ENCODE measurements at places on chromosomes 5 and 9.
A peak's percentile ranks its signal among the peaks of the same experiment; 100 is the strongest.

- no peak for DNase-seq
Measured at GRCh38 chr9:78900500-78900899, 603.6 kb downstream of the PSAT1 start.

GRCh38 chr9:88749420-88749819 lies 214.4 kb downstream of the NXNL2 start:
- no peak for DNase-seq

GRCh38 chr5:29051509-29051908 lies 2013.1 kb upstream of the CDH9 start:
- no peak for DNase-seq

DNA sequence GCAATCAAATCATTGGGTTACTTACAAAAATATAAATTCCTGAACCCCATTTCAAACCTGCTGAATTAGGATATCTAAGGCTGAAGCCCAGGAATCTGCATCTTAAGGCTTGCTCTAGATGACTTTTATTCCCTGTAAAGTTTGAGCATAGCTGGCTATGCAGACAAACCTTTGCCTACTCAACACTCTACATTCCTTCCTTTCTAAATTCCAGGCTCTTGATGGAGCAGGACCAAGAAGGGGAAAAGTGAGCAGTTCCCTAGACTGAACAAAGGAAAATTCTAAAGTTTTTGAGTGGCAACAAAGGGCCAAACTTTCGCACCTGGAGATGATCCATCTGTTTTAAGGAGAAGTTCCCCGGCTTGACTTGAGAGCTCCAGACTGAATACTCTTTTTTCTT lies 9.8 kb upstream of the ADRA1B start:
- no peak for DNase-seq

GRCh38 chr5:127909821-127910220 lies 173.7 kb upstream of the SLC12A2 start:
- DNase-seq = no peak

DNA sequence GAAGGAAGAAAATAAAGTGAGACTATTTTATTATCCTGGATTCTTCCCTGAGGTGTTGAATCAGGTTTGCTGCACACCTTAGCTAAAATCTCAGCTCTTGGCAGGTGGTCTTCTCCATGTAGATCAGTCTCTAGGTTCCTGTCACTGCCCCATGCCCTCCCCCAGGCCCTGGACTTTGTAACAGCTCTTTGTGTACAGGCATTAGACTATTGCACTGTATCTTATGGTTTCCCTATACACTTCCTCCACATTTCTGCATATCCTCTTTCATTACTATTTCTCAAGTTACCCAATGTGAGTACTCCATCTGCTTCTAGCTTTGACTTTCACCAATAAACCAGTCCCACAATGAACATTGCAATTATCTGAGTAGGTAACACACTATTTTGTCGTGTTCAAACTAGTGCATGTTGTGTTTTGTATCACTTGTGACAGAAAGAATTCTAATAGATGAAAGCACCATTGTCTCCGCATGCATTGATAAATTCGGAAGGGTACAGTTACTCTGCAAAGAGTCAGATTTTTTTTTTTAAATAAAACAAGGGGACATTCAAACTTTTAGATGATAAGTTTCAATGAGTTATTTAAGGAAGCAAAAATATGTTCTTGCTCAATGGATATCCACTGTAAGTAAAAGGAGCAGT lies 1348.7 kb upstream of the C9orf72 start:
- no peak for DNase-seq

DNA sequence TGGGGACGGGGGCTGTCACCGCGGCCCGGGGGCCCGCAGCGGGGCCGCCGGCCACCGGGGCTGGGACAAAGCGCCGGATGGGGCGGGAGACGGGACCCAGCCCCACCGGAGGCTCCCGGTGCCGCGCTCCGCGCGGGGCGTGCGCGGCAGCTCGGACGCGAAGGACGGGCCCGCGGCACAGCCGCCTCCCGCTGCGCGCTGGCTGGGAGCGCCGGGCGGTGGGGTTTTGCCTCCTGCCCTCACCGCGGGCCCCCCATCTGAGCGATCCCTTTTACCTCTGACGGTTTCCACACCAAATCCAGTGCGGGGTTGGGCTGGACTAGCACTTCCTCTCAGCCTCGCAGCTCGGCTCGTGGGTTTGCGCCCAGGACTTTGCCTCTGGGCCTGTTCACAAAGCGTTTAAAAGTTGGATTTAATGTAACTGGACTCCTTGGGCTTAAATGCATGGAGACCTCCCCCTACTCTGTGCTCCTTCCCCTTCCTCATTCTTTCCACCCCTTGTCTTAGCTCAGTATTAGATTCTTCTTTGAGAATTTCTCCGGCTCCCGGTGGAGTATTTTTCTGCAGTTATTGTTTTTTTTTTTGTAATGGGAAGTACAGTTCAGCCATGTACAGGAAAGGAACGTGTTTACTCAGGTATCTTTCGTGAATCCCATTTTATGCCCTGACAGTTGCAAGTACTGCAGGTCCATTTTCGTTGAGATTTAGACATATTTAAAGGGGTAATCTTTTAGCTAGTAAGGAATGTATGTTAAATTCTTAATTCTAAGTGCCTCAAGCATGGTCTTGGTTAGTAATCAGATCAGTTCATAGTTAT lies 691 bp downstream of the FCHO2 start:
- DNase-seq = peak; percentile 48

DNA sequence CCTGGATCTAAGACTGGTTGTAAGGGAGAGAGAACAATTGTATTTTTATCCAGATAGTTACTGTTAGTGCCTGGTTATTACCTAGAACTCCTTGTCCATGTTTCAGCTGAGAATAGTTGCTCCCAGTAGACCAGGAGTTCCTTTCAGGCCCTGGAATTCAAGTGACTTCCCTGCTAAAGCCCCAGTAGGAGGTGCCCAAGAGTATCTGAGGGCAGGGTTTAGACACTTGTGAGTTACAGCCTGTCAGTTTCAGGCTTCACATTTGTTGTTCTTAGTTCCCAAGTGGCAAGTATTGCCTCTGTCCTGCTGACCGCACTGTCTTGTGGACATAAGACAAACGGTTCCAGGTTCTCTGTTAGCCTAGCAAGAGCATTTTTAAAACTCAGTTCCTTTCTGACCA lies 743.9 kb upstream of the SEMA6A start:
- no peak for DNase-seq

DNA sequence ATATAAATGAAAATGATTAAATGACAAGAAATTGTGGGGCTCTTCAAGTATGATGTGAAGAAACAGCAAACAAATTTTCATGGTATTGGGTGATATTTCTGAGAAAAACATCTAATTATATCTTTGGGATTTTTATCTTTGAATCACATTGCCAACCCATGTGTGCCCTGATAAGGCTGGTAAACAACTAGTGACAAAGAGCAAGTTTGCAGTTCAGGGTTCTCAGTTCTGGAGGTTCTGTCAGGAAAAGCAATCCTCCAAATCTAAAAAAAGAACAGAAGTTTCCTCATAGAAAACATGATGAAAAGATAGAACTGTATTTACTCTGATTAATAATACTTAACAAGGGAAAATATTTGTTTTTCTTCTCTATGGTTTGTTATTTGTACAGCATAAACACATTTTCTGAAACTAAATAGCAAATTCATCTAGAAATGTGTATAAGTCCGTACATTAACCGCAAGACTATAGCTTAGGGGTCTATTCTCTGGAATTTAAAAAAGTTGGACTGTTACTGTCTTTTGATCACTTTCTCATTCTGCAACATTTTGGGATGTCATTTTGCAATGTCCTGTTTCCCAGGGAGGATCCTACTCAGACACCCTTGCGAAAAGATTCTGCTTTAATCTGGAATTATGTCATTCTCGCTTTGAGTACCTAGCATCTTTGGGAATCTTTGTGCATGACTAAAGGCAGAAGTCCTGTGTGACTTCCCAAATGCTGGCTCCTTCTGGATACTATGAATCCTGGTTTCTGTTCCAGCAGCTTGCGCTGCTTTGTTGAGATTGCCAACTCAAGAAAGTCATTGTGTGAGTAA lies 308.5 kb downstream of the ADGRV1 start:
- DNase-seq = no peak

DNA sequence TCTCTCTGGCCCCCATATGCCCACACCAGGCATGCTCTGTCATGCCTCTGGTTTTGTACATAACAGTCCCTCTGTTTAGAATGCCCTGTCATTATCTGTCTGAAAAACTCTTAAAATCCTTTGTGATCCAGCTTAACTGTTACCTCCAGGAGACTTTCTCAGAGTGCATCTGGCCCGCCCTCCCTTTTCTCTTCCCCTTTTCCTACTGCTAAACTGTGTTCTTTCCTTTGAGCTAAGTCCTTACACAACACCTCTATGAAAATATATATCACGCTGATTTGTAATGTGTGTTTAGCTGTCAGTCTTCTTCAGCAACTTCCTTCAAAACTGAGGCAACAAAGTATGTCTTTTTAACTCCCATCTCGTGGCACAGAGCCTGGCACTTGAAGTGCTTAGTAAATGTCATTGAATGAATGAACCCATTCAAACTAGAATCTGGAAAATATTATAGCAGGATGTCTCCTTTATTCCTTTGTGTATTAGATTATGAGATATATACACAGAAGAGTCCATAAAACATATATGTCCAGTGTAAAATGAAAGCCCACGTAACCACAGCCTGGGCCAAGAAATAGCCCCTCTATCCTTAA lies 166.2 kb upstream of the KLF9 start:
- DNase-seq = no peak

GRCh38 chr9:136943291-136944211 lies 987 bp downstream of the FBXW5 start:
- DNase-seq = peak; percentile 46

- no peak for DNase-seq
Measured at GRCh38 chr5:139140591-139141071, 57.5 kb downstream of the SIL1 start.

GRCh38 chr9:137044037-137044436 lies 1.9 kb downstream of the NPDC1 start:
- peak; percentile 26 for DNase-seq

DNA sequence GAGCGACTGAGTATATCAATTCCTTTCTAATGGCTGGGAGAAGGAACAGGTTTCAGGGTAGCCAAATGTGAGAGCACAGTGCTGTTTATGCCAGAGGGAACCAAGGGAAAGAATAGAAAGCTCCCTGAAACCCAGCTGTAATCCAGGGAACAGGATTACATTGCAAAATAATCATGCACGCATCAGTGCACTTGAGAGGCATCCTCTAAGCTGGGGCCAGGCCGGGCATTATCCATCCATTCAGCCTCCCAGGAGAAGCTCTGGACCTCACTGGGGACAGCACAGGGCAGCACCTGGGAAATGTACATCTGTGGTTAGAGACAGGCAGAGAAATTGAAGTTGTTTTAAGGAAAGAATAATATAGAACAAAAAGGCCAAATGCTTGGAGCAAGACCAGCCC lies 72.7 kb downstream of the MTRR start:
- peak; percentile 94 for DNase-seq
